ENCODE measurements at places on chromosomes 2 and 18.

DNA sequence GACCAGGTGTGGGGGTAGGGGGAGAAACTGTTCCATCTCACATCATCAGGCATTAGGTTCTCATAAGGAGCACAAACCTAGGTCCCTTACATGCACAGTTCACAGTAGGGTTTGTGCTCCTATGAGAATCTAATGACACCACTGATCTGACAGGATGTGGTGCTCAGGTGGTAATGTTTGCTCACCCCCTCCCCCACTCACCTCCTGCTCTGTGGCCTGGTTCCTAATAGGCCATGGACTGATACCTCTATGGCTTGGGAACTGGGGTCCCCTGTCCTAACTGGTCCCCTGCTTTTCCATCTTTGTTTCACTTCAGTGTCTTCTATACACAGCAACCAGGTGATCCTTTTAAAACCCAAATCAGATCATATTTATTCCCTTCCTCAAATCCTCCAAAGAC lies 267.8 kb downstream of the TNS1 start:
- DNase-seq: no peak

DNA sequence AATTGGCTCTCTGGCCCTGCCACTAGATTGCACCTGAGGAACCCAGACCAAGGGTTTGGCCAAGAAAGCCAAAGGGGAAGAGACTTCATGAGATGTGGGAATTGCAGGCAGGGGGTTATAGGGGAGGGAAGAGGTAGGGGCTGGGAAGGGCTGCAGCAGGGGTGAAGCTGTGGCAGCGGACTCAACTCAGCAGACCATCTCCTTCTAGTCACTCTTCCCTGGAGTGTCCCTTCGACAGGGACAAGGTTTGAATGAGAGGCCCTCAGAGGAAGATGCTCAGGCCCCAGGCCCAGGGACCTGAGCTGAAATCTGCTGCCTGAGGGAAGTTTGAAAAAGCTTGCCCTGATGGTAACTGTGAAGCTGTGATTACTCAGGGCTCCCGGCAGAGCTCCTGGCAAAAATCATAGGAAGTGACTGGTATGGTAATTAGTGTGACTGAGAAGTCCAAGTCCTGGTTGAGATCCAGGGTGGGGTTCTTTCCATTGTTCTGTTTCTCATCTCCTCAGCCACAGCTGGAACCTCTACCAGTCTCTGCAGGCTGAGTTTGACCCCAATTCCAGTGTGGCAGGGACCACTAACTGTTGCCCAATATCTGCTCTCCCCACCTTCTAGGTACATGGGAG lies 300.9 kb downstream of the CYP26B1 start:
- no peak for DNase-seq

- DNase-seq: no peak
Observed at GRCh38 chr2:128593879-128594650, 275.4 kb upstream of the HS6ST1 start.

DNA sequence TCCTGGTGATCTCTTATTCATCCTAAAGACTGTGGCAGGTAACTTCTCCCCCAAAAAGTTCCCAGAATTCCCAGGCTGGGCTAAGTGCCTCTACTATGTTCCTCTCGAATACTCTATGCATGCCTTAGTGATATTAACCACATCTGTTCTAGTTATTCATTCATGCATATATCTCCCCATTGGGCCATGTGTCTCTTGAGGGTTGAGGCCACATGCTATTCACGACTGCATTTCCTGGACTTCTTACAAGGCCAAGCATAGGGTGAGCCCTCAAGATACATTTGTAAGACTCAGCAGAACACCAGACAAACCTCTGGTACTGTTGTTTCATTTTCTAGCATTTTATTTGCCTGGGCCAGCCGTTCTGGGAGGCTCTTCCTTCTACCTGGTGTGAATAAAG lies 117.0 kb downstream of the EN1 start:
- DNase-seq: no peak

- DNase-seq: no peak
Observed at GRCh38 chr2:224523626-224524577, 61.3 kb downstream of the CUL3 start.

- no peak for DNase-seq
Observed at GRCh38 chr2:235643680-235644511, 150.1 kb downstream of the AGAP1 start.

DNA sequence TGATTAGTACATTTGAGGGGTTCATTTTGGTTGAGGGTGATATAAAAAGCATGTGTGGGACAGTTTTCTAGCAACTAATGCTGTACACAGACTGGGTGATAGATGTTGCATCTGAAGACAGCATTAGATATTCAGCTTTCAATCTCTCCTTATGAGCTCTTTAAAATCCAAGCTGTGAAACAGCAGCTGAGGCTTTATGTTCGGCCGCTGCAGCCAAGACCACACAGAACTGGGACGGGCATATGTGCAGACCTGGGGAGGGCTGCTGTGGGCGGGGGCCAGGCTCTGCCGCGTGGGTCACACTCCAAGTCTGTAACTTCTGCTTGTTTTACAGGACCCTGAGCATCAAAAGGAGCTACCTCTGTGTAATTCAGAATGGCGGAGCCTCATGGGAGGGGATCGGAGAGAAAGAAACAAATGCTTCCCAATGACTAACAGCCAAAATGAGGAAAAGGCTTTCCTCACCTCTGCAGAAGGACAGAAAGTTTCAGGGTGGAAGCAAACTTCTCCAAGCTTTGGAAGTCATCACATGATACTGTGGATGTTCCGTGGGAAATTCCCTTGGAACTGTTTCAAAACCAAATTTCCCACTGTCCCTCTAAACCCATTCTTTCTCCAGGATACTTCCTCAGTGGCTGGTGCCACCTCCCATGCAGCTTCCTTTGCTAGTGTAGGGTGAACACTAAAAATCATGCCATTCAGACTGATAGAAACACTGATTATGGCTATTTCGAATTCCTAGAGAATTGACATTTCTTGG lies 711.9 kb upstream of the ID2 start:
- DNase-seq: no peak

DNA sequence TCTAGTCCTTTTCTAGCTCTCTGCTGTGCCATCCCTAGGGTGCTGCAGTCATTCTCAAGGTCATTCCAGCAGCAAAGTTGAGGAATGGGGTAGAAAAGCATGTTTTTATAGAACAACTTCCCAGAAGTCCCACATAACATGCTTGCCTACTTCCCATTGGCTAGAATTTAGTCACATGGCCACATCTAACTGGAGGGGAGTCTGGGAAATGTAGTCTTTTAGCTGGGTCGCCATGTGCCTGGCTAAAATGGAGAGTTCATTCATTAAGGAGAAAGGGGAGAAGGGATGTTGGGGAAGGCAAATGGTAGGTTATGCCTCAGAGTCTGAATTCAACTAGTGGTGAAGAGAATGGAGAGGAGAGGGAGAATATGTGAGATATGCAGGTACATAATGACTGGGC lies 85.7 kb downstream of the SLC4A3 start:
- DNase-seq: no peak

DNA sequence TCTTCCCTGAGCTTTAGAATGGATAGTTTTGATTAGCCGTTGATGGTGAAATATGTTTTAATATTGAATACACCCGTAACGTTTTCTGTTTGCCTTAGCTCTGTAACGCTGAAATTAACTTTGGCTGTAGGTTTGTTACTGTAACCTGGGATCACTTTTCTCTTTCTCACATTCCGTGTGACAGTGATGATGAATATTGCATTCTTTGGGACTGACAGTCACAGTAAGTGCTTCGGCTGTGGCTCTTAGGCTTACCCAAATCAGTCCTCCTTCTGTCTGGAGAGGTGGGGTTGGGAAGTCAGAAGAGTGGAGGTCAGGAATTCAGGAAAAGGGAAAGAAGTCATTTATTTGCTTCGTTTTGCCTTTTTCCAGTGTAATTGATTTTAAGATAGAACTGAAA lies 18.0 kb downstream of the RMC1 start:
- DNase-seq: no peak

GRCh38 chr2:47890711-47891368 lies 15.5 kb downstream of the FBXO11 start:
- DNase-seq: no peak
